ENCODE measurements at places on chromosomes 1 and 21. TPM values are rescaled to one million over a fixed set of nuclear protein-coding genes. Genes with fewer than 3 reads are reported as not detected.
A peak's percentile ranks its signal among the peaks of the same experiment; 100 is the strongest.

- peak; percentile 54 for ATAC-seq
These were observed 19.5 kb downstream of the ZMYM4 start for GRCh38 chr1:35287807-35288640.

DNA sequence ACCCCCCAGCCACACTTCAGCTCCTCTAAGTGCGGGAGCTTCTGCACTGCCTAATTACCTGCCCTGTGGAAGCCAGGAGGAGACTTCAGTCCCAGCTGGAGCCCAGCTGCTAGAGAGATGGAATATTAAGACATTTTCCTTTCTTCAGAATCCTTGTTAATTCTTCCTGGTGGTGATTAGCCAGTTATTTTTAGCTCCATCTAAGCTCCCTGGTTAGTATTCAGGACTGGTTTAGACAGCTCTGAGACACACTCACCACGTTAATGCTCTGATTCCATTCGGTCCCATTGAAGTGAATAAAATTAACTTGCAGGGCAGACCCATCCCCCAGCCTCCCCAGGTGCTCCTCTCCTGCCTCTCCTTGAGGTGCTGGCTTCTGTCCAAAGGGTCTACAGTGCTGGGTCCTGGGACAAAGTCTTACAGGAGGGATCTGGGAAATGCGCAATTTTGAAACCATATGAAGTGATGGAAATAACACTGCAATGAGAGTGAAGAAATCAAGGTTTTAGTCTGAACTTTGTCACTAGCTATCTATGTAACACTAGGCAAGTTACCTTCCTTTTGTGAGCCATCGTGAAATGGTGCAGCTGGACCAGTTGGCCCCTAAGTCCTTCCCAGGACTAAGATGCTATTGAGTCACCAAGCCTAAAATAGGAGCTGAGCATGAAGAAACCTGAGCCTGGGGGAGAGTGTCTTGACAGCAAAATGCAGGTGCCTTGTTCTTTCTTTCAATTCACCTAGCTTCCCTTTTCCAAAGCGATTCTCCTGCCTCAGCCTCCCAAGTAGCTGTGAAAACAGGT is 117.4 kb upstream of the ATP1A1 start:
- peak; percentile 81 for ATAC-seq

GRCh38 chr1:160789051-160789701 is 6.8 kb upstream of the LY9 start:
- no peak for ATAC-seq

DNA sequence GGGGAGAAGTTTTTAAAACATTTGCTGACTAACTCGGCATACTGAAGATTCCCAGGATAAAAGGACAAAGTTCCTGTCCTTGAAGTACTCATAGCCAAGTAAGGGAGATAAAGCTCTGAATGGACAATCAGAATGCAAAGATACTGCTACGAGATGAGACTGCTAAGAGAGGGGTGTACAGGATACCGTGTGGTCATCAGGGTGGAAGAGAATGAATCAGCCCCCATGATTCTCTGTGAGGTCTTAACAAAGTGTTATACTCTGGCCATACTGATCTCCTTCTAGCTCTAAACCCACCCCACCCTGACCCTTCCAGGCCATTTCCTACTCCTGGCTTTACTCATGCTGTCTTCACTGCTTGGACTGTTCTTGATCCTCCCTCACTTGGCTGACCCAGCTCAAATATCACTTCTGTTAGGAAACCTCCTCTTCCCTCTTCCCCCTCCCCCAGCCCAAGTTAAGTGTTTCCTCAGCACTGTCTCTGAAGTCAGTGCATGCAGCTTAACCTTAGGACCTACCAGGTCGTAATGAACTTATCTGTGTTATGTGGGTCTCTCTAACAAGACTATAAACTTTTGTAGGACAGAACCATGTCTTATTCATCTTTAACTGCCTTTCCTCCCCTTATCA is 15.8 kb upstream of the MAGOH start:
- no peak for ATAC-seq

The ELAVL4 gene
- 171 TPM for total RNA-seq

DNA sequence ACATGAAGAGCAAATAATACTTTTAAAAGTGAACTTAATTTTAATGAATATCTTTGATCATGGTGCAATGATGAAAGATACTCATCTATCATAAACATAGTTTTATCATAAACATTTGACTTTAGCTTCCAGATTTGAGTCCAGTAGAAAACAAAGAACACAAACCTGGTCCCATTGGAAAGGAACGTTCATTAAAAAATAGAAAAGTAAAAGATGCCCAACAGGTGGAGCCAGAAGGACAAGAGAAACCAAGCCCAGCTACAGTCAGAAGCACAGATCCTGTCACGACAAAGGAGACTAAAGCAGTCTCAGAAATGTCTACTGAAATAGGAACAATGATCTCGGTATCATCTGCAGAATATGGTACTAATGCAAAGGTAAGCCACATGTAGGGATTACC is 55.6 kb upstream of the MYOCOS start:
- no peak for ATAC-seq

DNA sequence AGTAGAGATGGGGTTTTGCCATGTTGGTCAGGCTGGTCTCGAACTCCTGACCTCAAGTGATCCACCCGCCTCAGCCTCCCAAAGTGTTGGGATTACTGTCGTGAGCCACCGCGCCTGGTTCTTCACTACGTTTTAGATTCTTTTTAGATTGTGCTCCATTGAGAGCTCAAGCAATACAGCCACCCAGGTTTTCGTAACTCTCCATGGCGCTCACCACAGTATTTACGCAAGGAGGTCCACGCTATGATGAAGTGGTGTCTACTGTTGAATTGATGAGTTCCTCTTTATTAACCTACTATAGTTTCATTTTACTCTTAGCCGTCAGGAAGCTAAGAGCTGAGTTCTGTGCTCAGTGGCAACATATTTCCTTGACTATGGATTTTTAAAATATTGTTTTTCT is 1.8 kb upstream of the KIF1B start:
- no peak for ATAC-seq

The DENND2D gene
- total RNA-seq: 0.68 TPM

GRCh38 chr1:31568895-31569595 is 7.3 kb upstream of the TINAGL1 start:
- no peak for ATAC-seq

- no peak for ATAC-seq
These were observed 79.5 kb downstream of the GLIS1 start for GRCh38 chr1:53659436-53659835.

The TATDN3 gene
- 18.9 TPM for total RNA-seq

GRCh38 chr1:197027359-197027758 is 39.7 kb downstream of the F13B start:
- no peak for ATAC-seq

DNA sequence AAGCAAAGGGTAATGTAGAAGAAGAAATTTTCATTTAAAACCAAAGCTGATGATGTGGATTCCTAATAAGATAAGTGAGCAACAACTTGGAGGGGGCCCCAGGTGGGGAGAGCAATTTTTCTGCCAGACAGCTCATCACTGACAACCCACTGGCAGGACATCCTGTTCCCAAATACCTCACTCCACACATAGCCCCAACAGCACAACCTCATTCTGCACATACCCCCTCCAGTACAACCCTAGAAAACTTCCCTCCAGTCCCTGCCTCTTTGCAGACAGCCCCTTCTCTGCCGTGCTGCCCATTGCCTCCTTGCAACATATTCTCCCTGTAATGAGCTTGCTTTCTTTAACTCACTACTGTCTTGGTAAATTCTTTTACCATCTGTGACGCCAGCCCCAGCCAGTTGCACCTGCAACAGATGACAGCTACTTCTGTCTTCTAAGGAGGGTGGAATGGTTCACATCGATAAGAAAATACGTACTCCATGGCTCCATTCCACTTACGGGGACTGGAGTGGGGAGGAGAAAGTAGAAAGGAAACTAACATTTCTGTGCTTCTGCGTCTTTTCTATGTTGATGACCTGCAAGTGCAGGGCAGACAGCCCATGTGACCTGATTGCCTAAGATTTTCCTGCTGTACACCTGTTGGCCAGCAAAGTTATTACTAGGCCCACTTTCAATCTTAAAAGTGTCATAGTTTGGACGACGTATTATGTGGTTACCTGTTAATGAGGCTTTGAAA is 14.7 kb downstream of the RHEX start:
- ATAC-seq: no peak

- no peak for ATAC-seq
These were observed 56.0 kb upstream of the CNIH3 start for GRCh38 chr1:224559981-224560728.

GRCh38 chr1:162367073-162367472 is 9.6 kb downstream of the SPATA46 start:
- no peak for ATAC-seq

The A3GALT2 gene
- total RNA-seq: not detected

DNA sequence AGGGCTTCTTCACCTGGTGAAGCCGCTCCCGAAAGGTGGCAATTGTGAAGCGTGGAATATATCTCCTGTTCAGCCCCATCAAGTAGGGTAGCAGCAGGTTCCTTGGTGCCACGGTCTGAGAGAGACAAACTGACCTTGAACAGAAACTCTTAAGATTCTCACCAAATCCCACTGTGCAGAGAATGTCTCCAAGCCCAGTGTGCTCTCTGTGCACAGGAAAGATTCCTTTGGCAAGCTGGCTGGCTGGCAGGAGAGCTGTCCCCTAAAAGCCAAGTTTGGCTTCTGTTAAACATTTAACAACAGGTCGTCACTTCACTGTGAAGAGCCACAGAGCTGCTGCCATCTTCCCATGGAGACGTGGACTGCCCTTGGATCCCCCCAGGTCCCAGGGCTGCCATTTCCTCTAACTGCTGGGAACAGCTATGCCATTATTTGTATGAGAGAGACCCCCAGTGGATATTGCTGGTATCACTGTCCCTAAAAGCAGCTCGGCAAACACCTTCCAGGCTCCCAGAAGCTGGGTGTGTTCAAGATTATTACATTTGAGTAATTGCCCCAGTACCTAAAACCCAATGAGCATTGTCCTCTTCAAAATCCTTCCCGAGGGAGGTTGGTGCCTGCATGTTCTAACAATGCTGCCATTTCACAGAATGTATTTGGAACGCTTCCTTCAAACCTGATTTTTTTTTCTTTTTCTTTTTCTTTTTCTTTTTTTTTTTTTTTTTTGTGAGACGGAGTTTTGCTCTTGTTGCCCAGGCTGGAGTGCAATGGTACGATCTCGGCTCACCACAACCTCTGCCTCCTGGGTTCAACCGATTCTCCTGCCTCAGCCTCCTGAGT is 71.8 kb downstream of the CD58 start:
- ATAC-seq: peak; percentile 74

GRCh38 chr1:52542085-52542688 is 10.7 kb downstream of the TUT4 start:
- ATAC-seq: no peak

DNA sequence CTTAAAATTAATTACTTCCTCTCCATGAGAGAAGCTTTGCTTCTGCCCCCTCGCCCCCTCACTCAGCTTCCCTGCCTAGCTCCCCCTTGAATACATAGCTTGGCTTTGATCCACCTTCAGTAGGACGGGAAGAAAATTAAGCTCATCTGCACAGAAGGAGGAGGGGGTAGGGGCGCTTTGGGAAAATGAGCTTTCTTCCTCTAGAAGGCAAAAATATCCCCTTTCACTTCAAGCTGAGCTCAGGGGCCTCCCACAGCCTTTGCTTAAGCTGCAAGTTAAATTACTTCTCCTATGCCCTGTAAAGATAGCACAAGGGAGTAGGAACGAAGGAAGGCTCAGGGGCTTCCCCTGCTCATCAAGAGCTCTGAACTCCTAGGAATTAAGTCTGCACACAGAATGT is 65.2 kb upstream of the GOLT1A start:
- ATAC-seq: no peak
